ENCODE measurements at places on chromosomes 7 and 10.

DNA sequence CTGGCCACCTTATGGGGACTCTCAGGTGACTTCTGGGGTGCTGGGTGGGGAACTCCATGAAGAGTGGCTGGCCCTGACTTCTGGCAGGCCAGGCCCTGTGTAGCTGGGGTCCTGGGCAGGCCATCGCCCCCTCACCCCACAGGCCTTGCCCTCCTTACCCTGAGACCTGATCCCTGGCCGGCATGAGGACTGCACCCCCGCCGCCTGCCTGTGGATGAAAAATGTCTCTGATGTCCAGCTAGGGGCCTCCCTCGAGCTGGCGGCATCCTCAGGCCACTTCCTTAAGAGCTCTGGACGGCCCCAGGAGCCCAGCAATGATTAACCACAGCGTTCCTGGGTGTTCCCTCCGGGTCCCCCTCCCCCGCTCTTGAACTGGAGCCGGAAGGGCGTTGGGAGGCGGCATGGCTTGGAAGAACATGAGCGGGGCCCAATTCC is 31.8 kb upstream of the SHH start:
- DNase-seq: no peak

DNA sequence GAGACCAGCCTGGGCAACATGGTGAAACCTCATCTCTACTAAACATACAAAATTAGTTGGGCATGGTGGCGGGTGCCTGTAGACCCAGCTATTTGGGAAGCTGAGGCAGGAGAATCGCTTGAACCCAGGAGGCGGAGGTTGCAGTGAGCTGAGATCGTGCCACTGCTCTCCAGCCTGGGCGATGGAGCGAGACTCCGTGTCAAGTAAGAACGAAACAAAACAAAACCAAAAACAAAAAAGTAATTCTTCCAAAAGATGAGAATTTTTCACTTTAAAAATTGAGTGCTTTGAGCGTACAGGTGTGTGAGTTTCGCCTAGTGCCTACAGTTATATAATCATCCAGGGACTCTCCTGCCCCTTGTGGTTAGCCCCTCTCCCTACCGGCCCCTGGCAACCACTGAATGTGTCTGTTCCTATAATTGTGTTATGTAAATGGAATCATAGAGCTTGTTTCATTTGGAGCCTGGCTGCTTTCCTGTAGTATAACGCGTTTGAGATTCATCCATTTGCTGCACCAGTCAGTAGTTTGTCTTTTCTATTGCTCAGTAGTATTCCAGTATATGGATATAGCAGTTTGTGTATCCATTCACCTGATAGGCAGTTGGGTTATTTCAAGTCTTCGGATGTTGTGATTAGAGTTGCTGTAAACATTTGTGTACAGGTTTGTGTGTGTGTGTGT is 80.0 kb downstream of the RBM33 start:
- DNase-seq: peak; percentile 28

GRCh38 chr10:49597426-49598163 is 12.5 kb upstream of the SLC18A3 start:
- no peak for DNase-seq

DNA sequence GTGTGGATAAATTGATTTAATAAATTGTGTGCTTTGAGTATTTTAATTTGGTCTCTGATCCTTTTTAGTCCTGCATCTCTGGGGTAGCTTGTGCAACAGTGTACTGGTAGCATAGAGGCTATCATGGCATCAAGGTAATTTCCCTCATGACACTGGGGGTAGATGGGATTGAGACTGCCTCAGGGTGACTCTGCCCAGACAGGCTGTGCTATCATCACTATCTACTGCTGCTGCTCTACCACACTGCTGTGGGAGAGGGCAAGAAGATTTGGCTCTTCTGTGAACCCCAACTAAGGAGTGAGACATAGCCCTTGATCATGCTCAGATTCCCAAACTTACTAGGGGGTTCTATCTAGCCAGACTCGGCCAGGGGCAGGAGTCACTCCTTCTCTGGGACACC is 43.6 kb upstream of the JAZF1 start:
- DNase-seq: no peak

DNA sequence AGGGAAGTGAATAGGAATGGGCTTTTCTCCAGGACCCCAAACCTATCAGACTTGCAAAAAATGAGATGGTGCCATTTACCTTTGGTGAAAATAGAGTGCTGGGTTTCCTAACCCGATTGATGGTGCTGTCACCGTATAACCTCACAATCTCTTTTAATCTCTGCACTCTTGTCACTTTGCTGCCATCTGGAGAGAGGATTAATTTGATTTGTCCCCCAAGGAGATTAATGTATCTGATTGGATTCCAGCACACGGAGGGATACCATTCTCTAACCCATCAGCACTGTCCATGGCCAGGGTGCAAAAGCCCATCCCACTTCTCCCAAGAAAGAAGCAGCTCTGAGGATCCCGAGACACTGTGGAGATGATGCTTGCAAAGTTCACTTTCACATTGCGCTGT is 86.3 kb upstream of the NFE2L3 start:
- peak; percentile 55 for DNase-seq

DNA sequence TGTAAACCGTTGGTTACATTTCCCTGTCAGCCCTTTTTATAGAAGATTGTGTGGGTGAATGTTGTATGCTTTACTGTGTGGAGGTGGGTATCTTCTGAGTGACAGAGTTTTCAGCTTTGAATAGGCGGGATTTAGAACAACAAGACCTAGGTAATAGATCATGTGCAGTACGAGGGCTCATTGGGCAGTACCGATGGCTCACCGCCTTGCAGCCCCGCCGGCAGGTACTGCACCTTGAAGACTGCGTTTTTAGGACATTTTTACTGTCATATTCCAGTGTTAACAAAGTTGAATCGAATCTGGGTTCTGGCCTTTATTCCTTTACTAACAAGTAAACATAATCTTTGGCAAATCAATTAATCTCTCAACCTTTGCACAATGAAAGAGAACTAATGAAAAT is 55.9 kb upstream of the NCF1 start:
- DNase-seq: no peak

DNA sequence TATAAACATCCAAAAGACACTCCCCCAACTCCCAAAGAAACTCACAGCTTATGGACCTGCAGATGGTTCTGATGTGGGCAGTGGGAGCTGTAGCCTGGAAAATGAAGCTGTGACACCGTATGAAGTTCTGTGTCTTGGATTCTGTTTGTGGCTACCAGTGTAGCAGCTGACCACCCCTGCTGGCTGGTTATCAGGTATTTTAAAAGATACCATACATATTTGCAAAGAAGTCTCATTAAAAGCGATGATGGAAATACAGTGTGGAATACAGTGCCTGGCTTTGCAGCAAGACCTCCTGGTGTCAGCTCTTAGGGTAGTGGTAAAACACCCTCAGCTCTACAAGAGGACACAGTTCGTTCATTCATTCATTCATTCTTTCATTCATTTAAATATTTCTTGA is 194.3 kb upstream of the PRKCQ start:
- no peak for DNase-seq
